ENCODE measurements at places on chromosomes 13 and 19.
A peak's percentile ranks its signal among the peaks of the same experiment; 100 is the strongest.

GRCh38 chr19:4379383-4380253, 20.7 kb downstream of the SH3GL1 start:
- no peak for DNase-seq

GRCh38 chr13:103140001-103140671, 73.9 kb upstream of the SLC10A2 start:
- DNase-seq: peak; percentile 79

- DNase-seq: no peak
Measured at GRCh38 chr19:17159466-17160393, 55.4 kb upstream of the USE1 start.

- peak; percentile 86 for DNase-seq
Measured at GRCh38 chr19:17579661-17580244, 24.3 kb downstream of the COLGALT1 start.

GRCh38 chr13:74597526-74597925, 463.3 kb upstream of the KLF12 start:
- DNase-seq: no peak

- peak; percentile 24 for DNase-seq
Measured at GRCh38 chr13:59771272-59771671, 392.5 kb downstream of the DIAPH3 start.

- no peak for DNase-seq
Measured at GRCh38 chr13:113539822-113540221, 44.7 kb upstream of the TFDP1 start.

GRCh38 chr19:4060621-4061177, 6.0 kb downstream of the ZBTB7A start:
- no peak for DNase-seq

GRCh38 chr13:94632226-94632980, 30.7 kb downstream of the GPR180 start:
- DNase-seq: no peak

GRCh38 chr19:7450243-7451223, 38.3 kb downstream of the PEX11G start:
- DNase-seq: no peak

DNA sequence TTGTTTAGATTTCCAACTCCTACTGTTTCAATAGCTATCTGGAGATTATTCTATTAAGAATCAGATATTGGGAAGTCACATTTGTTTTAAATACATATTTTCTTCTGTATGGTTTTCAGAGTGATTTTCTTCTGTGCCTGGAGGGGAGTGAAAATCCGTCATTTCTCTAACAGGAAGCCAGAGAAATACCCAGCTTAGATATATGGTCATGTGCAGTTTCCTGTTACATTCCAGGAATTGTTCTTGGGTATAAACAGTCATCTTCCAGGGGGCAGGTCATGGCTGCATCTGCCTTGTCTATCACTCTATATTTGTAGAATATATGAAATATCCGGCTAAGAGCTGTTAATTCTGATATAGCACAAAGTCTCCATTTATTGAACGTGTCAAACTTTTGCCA, 77.5 kb upstream of the MIR17HG start:
- DNase-seq: no peak

- DNase-seq: no peak
Measured at GRCh38 chr13:33401238-33401637, 115.7 kb upstream of the STARD13 start.

DNA sequence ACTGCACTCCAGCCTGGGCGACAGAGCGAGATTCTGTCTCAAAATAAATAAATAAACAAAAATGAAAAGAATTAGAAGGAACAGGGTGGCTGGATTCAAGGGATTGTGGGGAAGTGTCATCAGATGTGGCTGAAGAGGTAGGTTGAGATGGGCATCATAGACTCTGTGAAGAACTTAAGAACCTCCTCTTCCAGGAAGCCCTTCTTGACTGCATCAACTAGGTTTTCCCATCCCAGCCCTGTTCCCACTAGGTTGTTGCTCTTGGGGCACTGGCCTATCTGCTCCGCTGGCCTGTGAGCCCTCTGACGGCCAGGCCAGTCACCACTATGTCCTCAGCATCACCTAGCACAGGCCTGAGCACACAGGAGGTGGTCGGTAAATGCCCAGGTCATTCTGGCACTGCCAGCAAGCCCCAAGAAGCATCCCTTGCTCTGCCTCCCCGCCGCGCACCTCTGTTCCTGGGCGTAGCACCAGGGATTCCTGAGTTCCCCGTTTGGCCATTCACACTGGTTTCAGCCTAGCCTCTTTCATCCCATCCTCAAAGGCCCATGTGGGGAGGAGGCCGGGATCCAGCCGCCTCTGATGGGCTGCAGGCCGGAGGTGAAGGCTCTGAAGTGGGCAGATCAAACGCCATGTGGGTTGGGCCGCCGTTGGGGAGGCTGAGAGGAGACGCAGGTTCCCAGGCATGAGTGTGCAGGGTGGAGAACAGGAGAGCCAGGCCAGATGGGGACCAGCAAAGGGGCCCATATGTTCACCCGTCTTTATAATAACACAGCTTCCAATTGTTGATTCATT, 27.6 kb upstream of the SLC1A5 start:
- no peak for DNase-seq

DNA sequence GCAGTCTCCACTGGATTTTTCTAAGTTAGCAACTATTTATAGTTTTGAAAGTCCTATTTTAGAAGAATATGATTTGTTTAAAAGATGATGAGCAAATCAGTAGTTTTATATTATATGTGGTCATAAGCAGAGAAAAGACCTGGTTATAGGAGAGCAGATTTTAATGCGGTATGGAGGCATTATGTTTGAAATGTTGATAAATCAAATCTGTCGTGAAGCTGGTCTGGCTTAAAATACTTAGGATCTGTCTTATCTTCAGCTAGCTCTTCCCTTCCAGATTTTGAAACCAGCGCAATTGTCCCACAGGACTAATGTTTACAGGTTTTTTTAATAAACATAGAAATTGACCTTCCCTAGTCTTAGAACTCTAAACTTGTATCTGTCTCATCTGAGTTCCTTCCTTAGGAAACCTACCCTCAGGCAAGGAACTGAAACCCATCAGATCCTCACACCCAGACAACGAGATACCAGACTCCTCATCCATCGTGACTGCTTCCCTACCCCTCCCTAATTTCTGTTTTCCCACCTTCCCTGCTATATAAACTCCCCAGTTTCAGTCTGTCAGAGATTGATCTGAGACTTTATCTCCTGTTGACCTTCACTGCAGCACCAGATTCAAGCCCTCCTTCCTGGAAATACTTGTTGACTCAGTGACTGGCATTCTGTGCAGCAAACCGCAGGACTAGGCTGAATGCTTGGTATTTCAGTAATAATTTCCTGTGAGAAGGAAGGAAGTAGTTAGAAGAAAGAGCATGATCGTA, 37.8 kb upstream of the CXCL17 start:
- no peak for DNase-seq

DNA sequence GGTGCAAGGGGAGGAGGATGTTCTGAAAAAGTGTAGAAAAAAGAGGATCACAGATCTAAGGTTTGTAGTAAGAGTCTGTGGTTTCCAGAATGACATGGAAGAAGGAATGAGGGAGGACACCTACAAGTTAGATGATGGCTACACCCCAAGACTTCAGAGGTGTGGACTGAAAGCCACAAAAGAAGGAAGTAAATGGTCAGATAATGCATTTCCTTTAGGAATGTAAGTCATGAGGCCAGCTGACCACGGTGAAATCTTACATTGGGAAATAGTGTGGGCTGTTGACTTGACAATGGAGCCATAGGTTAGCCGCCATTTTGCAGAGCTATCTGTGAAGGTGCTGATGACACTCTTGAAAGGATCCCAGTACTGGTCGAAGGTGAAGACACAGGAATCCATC, 25.3 kb upstream of the FBXO27 start:
- DNase-seq: no peak

GRCh38 chr13:40261336-40261735, 405.1 kb downstream of the FOXO1 start:
- DNase-seq: no peak

DNA sequence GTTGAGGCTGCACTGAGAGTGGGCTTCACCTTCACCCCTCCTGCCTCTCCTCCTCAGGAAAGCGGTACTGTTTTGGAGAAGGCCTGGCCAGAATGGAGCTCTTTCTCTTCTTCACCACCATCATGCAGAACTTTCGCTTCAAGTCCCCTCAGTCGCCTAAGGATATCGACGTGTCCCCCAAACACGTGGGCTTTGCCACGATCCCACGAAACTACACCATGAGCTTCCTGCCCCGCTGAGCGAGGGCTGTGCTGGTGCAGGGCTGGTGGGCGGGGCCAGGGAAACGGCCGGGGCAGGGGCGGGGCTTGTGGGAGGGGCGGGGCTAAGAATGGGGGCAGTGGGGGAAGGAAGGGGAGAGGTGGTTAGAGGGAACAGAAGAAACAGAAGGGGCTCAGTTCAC, 7.5 kb downstream of the CYP2A13 start:
- DNase-seq: no peak

DNA sequence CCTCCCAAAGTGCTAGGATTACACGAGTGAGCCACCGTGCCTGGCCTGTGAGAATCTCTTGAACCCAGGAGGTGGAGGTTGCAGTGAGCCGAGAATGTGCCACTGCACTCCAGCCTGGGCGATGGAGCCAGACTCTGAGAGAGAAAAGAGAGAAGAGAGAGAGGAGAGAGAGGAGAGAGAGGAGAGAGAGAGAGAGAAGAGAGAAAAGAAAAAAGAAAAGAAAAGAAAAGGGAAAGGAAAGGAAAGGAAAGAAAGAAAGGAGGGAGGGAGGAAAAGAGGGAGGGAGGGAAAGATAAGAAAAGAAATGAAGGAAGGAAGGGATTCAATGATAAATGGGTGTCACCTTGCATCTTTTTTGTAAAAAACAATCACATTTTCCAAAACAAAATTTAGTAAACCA, 23.0 kb upstream of the PSPC1 start:
- DNase-seq: no peak

DNA sequence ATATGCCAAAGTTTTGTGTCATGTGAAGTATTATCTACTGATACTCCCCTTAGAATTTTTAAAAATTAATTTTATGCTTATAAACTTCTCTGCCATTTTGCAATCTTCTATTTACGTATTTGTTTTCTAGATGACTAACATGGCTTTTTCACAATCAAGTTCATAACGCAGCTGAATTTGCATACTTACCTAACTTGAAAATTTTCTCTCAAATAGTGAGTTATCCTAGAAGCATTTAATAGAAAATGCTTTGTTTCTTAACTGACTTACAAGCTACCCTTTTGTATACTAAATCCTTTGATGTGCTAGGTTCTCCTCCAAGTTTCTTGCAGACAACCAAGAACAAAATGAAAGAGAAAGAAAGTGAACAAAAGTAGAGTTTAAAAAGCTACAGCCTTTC, 683.5 kb downstream of the LIG4 start:
- DNase-seq: no peak

DNA sequence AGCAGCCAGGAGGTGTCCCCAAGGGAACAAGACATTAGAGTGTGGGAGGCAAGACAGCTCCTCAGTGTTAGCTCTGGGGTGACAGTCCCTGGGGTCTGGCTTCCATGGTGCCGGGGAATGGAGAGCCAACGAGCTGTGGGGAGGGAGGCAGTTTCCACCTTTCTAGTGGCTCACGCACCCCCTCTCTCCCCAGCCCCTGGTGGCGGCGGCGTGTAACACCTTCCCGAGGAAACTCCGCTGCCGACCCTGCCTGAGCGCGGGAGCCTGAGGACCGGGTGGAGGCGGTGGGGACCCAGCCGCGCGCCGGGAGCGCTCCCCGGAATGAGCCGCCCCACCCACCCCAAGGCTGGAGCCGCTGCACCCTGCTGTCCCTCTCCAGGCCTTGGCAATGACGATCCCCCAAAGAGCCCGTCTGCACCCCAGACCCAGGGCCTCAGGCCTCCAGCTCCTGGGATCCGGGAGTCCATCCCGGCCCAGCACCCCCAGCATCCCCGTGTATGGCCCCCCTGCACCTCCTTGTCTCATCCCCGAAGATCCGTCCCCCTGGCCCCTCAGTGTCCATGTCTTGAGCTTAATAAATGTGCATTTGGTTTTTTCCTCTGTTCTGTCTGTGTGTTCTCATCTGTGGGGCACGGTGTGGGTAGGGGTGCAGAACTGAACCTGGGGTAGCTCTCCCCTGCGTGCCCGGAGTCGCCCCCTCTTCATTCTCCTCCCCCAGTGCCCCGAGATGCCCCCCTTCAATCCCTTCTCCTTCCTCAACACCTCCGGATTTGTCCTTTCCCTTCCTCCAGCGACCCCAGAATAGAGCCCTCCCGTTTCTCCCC, 622 bp upstream of the FXYD5 start:
- peak; percentile 45 for DNase-seq

DNA sequence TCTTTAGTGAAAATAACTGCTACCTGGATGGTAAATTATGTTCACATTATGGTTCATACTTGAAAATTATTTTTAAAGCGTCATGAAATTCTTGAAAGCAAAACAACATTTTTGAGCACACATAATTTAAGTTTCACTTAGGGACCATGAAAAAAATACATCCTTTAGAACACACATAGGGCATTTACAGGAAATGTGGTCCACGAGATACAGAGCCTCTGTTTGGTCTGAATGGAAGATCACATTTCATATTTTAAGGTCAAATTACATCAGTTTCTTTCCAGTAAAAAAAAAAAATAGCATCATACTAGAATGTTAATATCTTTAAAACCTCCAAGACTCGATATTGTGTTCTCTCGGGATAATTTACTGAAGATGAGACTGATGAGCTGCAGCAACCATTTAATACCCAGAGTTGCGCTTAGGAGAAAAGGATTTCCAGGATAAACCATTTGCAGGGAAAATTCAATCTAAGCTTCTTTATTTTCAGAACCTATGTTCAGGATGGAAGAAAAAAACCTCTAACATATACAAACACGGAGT, 720.7 kb downstream of the DIAPH3 start:
- no peak for DNase-seq

DNA sequence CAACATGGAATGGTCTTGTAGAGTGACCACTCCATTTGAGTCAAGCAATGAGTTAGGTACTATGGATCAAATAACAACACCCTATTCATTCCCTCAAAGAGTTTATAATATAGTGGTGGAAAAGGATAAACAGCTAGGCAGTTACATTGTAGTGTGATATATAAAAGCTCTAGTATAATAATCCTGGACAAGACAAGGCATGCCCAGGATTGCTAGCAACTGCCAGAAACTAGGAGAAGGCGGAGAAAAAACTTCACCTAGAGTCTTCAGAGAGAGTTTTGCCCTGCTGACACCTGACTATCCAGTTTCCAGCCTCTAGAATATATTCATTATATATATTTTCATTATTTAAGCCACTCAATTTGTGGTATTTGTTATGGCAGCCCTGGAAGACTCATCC, 530.6 kb downstream of the KLF12 start:
- DNase-seq: peak; percentile 20

DNA sequence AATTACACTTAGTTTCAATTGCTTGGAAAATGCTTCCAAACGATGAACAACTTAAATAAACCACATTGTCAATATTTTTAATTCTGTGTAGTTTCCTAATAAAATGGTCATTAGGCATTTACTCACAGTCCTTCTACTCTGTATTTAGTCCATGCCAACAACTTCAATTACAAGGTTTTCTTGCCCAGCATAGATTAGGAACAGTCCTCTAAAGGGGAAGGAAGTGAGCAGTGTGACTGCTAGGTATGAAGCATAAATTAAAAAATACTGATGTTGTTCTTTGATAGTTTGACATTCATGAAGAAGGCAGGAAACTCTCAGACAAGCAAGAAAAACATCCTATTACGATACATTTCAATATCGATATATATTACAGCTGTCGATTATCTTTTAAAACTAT, 716.0 kb upstream of the PCDH9 start:
- no peak for DNase-seq

GRCh38 chr19:35141837-35142605, 1.0 kb upstream of the FXYD7 start:
- peak; percentile 25 for DNase-seq

GRCh38 chr19:2887391-2887914, 13.3 kb upstream of the ZNF57 start:
- peak; percentile 70 for DNase-seq

GRCh38 chr19:33159149-33159548, 27.2 kb downstream of the WDR88 start:
- no peak for DNase-seq

GRCh38 chr13:55705526-55705925, 1435.2 kb upstream of the PRR20A start:
- no peak for DNase-seq
